Fibroblast of pulmonary artery (primary cell): ENCODE measurements at places on chromosomes 6 and 20.
A peak's percentile ranks its signal among the peaks of the same experiment; 100 is the strongest.

DNA sequence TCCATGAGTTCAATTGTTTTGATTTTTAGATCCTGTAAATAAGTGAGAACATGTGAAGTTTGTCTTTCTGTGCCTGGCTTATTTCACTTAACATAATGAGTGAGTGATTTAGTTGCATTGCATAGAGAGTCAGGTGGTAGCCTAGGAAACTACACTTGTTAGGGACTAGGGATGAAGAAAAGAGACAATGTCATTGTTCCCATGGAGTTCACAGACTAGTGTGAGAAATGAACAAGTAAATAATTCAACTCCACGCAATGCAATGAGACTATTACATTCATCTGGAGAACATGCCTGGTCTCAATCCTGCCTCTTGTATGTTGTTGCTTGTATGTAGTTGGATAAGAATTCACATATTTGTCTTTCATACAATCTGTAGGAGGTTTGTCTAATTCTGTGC, 76.3 kb upstream of the B3GAT2 start:
- no peak for DNase-seq

DNA sequence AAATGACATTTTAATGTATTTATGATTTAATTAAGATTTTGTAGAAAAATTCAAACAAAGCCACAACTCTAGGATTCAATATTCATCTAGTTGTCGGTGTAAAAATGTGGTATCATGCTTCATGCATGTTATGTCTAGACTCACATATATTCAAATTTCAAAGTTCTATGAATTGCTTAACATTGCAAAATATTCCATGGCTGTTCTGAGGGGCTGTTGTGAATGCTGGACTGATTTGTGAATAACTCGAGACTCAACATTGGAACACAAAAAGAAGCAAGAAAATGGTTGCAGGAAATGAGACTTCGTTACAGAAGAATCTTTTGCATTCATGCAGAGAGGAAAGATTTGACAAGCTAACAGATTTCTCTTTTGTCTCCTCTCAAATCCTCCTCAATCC, 705.9 kb downstream of the DHX35 start:
- no peak for DNase-seq

- DNase-seq = no peak
Observed at GRCh38 chr6:10655508-10656055, 38.8 kb downstream of the C6orf52 start.

GRCh38 chr20:33647603-33648395, 14.3 kb upstream of the C20orf144 start:
- peak; percentile 43 for DNase-seq

DNA sequence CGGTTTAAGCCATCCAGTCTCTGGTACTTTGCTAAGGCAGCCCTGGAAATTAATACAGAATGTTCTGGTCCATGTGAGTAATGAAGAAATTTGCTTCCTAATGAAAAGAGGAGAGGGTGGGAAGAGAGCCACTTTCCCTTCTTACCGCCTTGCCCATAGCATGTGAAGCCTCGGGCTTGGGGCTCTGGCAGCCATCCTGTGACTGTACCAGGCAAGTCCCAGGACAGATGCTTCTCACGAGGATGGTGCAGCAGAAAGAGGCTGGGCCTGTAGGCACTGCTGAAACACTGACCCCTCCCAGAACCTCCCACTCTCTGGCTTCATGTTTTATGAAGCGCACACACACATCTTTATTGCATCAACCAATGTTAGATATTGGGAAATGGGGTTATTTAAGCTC, 74.8 kb downstream of the IYD start:
- no peak for DNase-seq

DNA sequence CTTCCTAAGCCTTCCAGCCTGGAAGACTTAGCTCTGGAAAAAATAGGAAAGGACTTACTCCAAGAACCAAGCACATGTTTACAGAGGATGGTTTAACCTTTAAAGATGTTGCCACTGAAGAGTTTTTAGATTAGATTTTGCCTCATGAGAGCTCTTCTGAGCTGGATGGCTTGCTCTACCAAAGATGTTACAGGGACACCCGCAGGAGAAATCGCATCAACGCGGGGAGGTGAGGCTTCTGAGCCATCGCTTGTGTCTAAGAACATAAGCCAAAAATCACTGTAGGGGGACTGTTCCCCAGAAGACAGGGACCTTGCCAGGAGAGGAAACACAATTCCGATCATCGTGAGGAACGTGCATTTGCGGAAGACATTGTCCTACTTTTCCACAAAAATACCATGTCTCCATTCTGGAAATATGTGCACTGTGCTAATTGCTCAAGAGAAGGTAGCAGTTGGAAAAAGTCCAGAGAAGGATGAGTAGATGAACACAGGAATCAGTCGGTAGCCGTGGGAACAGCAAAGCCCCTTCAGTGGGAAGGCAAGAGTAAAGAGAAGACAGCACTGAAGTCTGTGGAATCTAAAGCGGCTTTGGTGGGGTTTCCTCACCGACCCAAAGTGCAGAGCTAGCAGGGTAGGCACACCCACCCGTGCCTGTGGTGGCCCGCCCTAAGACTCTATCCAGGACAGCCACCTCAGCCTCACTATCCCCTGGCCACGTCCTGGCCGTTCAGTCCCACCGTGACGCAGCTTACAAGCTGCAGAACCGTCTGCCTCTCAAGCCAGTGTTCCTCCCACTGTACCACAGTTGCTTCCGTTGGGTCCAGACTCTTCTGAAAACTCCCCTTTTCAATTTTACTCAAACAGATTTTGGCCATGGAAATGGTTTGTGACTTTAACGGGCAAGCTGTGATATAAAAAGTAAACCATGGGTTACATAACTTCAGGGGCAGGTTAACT, 334.8 kb downstream of the NRN1 start:
- DNase-seq = no peak

- peak; percentile 89 for DNase-seq
Observed at GRCh38 chr20:47133809-47134456, 222.6 kb downstream of the ZMYND8 start.

- DNase-seq = peak; percentile 62
Observed at GRCh38 chr6:27374824-27375612, 13.5 kb upstream of the ZNF391 start.

DNA sequence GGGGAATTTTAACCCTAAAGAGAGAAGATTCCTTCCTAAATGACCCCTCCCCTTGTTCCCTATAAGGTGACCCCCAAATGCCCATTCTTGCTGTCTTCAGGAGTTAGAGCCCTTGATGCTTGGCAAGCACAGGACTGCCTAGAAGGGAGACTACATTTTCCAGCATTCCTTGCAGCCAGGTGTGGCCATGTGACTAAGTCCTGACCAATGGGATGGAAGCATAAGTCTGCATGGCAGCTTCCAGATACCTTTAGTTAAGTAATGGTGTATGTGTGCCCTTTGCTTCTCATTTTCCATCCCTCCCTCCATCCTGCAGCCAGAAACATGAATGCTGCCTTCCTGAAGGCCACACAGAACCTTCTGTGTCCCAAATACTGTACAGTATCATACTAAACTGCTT, 5.5 kb downstream of the BFSP1 start:
- DNase-seq = peak; percentile 45

- no peak for DNase-seq
Observed at GRCh38 chr6:166286839-166287271, 21.3 kb downstream of the PRR18 start.

DNA sequence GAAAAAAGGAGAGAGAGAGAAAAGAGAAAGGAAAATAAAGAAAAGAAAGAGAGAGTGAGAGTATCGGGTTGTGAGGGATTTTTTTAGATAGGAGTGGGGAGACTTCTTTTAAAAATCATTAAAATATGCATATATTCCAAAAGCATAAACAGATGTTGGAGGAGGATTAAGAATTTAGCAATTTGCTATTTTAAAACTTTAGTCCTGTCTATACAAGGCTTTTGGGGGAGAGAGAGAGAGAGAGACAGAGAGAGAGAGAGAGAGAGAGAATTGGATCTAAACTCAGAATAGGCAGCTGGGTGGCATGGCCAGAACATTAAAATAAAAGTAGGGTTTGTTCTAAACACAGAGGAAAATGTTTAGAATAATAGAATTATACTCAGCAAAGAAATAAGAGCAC, 72.1 kb downstream of the SOD2 start:
- DNase-seq = no peak
